Spinal cord (tissue), 10 donors: ENCODE measurements at places on chromosomes 7 and 10. TPM values are rescaled to one million over a fixed set of nuclear protein-coding genes. Genes with fewer than 3 reads are reported as not detected.

DNA sequence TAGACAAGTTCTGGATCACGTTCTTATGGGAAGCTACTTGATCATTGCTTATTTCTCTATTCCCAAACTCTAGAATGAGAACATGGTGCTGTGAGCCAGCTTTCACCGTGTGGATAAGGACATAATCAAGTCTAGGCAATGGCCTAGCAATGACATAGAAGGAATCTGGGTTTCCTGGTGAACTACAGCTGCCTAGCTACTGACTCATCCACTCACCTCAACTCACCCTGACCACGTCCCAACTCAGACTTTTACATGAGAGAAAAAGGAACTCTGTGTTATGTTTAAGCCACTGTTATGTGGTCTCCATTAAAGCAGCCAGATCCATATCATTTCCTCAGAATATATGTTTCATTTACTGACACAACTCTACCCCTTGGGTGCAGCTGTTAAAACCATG lies 18.8 kb upstream of the MET start:
- no peak for DNase-seq

- DNase-seq, result peak; percentile 39
These were observed 350.9 kb downstream of the RNLS start for GRCh38 chr10:88232029-88232895.

DNA sequence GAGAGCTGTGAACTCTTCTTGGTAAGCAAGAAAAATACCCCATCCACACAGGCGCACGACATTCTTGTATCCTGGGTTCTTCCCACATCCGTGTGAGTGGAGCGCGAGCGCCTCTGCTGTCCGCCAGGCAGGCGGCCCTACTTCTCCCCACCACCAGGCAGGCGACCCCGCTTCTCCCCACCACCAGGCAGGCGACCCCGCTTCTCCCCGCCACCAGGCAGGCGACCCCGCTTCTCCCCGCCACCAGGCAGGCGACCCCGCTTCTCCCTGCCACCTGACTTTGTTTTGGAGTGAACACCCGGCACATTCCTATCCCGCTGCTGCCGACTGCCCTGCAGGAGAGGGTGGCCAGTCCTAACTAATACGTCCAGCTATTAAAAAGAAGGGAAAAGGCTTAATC lies 120.8 kb downstream of the NT5C2 start:
- no peak for DNase-seq

- peak; percentile 81 for DNase-seq
These were observed 9.9 kb downstream of the NYAP1 start for GRCh38 chr7:100493476-100494264.

DNA sequence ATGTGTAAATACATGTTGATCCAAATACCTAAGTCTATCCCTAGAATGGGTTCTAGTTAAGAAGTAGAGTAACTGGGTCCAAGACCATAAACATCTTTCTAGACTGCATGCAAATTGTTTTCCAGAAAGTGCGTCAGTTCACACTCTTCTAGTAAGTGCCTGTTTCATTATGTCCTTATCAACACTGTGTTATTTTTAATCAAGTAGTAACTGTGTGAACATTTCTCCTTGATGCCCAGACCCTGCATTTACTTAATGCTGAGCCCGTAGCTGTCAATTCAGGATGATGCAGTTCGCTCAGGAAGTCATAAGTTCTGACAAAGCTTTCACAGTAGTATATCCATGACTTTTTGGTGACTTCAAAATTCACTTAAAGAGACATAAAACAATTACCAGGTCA lies 374.8 kb downstream of the OTUD1 start:
- DNase-seq, result no peak

- no peak for DNase-seq
These were observed 111.5 kb downstream of the CCNY start for GRCh38 chr10:35447693-35448407.

- no peak for DNase-seq
These were observed 210.2 kb downstream of the TAX1BP1 start for GRCh38 chr7:27950123-27950522.

GRCh38 chr10:128867819-128868218 lies 599.2 kb upstream of the MGMT start:
- no peak for DNase-seq

DNA sequence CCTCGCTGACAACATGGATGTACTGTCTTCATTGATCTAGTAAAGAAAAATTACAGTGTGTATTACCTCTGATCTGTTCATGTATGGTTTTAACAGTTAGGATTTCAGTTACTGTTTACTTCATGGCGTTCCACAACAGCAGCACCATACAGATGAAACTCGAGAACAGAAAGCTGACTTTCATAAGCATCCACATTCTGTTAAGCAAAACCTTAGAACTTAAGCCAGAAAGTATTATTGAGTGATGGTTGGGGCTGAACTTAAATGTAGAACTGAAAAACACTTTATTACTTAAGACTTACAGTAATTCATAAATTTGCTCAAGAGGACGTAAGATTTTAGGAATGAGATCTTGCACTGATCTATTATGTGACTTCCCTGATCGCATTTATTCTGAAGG lies 3.7 kb downstream of the MRPL32 start:
- no peak for DNase-seq

DNA sequence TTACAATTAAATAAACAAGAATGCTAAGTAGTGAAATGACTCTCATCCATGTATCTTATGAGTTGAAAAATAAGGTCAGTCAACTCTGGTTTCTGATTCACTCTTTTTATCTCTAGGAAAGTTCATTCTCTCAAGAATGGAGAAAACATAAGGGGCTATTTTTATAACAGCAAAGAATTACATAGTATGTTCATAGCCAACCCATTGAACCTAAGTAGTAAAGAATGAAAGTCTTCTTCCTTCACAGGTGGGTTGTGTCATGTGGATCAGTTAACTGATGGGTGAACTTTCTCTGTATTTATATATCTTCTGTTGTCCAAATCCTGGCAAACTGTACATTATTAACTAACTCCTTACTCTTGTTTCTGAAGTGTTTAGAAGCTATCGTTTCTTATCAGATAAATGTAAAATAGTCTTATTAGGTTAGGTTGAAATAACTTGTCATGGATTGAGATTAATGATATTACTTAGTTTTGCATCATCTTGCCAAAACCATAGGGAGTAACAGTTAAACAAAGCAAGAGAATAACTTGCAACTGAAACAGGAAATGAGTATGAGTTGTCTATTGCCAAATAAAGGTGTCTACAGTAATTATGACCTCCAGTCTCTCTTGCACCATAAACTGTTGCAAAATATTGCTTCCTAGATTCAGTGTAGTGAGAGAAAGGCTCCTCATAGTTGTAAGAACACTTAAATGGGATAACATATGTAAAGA lies 86.8 kb downstream of the ANKRD7 start:
- DNase-seq, result no peak

FZD8 gene
- 14.0 TPM for total RNA-seq

OGDH gene
- total RNA-seq, result 63.9 TPM

CCDC6 gene
- 68.9 TPM for total RNA-seq

FAM171A1 gene
- 28.7 TPM for total RNA-seq

VSTM4 gene
- total RNA-seq, result 40.5 TPM

KIAA1217 gene
- 15.3 TPM for total RNA-seq
